ENCODE measurements at places on chromosomes 7 and 10.

- DNase-seq = no peak
Observed at GRCh38 chr10:90930070-90930837, 9.4 kb upstream of the ANKRD1 start.

DNA sequence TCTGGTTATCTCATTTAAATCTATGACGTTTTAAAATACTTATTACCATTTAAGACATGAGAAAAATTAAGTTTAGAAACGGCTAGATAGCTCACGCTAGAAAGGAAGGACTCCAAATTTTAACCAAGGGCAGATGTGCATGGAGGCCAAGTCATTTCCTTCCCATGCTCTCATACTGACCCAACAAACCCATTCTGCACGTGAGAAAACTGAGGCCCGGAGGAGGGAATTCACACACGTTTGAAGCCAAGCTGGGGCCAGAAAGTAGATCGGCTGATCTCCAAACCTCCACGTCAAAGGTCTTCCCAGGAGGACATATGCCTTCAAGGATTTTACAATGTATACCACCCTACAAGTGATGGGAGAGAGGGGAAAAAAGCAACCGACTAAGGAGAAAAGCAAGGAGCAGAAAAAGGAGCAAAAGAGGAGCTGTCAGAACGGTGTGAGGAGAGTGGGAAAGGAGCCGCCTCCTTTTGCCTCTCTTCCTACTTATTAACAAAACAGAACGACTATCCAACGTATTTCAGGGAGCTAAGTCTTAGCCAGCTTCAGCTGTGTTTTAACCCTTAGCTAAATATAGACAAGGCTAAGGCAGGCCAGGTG, 645 bp upstream of the SIRT1 start:
- no peak for DNase-seq

- peak; percentile 19 for DNase-seq
Observed at GRCh38 chr7:17301471-17302456, 3.3 kb downstream of the AHR start.

- DNase-seq = no peak
Observed at GRCh38 chr7:91630581-91631380, 249.7 kb downstream of the MTERF1 start.

- no peak for DNase-seq
Observed at GRCh38 chr10:76080991-76081390, 649.6 kb downstream of the LRMDA start.

- no peak for DNase-seq
Observed at GRCh38 chr7:108026116-108026515, 23.2 kb upstream of the LAMB1 start.

DNA sequence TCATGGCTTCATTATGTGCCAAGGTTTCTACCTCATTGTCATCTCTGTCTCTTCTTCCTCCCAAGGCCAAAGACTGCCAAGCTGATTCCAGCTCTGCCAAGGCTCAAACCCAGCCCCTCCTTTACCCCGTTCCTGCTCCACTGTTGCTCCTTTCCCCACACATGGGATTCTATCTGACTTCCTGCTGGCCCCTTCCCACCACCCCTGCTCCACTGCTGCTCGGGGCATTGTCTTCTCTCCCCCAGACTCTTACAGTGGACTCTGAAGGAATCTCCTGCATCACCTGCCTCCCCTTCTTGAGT, 86.3 kb downstream of the COBL start:
- no peak for DNase-seq

DNA sequence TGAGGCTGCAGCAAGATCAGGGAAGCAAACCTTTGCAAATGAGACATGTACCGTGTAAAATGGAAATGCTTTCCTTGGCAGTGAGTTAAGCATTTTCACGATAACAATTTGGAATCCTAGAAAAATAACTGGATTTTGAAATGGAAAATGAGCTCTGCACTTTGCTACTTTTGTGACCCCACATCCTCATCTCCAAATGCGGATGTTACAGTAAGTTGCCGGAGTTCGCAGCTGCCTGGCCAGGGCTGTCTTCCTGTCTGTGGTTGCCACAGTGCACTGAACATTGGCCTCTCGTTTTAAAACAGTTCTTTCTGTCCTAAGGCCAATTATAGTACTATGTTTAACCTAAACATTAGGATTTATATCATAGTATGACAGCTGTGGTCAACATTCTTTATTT, 136.2 kb upstream of the FZD8 start:
- no peak for DNase-seq

All from stimulated activated CD8-positive, alpha-beta memory T cell treated with anti-CD3 and anti-CD28 coated beads, Interleukin-2, amount 100 ng/mL, for 1 hour (primary cell).